ENCODE measurements at places on chromosomes 13 and 19.
A peak's percentile ranks its signal among the peaks of the same experiment; 100 is the strongest.

- no peak for DNase-seq
These were observed 2.7 kb downstream of the CALM3 start for GRCh38 chr19:46603752-46604231.

DNA sequence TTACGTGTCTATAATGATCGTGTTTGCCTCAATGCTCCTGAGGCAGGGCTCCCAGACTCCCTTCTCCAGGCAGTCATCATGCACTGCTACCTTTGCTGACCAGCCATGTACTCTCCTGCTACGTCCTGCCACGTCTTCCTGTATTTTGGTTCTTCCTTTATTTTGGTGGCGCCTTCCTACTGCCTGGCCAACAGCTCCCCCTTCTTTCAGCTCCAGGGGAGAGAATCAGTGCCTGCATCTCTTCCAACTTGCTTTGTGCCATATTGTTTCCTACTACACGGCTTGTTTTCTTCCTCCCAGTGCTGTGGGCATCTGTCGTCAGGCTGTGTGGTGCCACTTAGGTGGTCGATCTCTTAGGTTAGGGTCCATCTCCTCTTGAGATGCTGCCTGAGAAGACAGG, 96.2 kb downstream of the FGF9 start:
- DNase-seq, result no peak

GRCh38 chr19:5026706-5027273, 57.9 kb downstream of the KDM4B start:
- no peak for DNase-seq

GRCh38 chr19:47104680-47105079, 8.9 kb downstream of the ZC3H4 start:
- DNase-seq, result no peak

DNA sequence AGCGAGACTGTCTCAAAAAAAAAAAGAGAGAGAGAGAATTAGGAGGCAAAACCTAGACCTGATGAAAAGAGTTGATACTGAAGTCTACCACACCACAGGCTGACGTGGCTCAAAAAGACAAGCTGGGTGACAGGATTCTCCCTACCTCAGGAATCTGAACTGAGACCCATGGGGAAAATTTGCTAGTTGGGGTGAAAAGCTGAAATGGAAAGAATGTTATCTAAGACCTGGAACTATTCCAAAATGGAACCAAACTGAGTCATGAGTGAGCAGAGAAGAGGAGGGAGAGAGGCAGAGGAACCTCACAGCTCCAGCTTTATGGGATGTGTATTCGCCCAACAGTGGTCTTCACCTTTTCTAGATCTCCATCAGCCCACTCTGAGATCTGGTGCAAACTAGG, 11.7 kb downstream of the SMG9 start:
- peak; percentile 82 for DNase-seq

- DNase-seq, result no peak
These were observed 3.0 kb downstream of the PEG3 start for GRCh38 chr19:56837492-56838023.

- no peak for DNase-seq
These were observed 27.6 kb downstream of the ARHGEF18 start for GRCh38 chr19:7376151-7376852.

Measured in iris pigment epithelial cell (primary cell).